ENCODE measurements at places on chromosomes 6 and 20.

DNA sequence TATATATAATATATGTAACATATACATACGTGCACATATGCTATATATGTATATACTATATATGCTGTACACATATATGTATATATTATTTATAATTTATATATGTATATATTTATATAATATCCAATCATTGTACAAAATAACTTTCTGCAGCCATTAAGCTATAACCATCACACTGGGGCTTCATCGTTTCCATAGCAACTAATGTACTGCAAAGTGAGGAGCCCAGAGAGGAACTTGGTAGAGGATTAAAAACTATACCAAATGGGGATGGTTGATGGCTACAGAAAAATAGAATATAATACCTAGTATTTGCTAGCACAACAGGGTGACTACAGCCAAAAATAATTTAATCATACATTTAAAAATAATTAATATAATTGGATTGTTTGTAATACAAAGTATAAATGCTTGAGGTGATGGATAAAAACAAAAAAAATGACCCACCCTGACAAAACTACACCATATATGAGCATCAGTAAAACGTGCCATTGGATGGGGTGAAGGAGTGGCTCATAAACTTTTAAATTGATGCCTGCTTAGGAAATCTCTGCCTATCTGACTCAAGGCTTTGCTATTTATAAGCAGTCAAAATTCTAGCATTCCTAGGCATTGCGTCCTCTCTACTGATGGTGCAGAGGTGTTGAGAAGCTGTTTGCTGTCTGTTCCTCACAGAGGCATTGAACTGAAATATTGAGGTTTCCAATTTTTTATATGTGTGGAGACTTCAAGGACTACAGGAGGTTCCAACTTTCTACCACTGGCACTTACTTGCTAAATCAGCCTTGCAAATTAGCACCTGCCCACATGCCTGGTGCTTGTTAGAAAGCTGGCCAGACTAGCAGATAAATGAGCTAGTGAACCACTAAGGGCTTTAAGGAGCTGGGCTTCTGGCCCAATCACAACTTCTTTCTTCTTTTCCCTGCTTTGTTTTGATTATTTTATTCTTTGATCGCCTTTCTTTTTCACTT is 190.1 kb downstream of the SCP2D1 start:
- no peak for DNase-seq

DNA sequence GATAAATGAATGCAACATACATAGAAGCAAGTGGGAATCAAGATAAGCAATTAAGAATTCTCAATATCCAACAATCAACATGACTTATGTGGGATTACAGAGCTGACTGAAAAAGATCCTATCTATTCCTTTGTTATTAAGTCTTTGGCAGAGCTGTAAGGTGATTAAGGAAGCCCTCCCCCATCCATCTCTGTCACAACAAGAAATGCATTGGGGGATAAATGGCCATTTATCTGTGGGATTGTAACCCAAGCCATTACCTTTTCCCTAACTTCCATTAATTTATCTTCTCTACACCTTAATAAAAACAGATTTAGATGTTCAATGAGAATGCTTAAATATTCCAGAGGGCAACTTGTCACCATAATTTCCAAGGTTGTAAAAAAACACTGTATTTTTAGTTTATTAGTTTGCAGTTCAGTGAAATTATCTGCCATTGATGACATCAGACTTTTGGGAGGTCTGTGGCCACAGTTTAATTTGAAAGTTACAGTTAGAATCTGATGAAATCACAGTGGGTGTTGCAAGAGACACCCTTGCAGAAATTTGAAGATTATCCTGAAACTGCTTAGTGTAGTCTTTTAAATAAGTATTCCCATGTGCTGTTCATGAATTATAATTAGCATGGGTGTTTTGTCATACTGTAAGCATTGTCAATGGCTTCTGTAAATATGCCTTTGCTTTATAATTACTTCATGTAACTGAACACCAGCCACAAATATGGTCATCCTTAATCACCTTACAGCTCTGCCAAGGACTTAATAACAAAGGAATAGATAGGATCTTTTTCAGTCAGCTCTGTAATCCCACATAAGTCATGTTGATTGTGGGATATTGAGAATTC is 49.4 kb upstream of the FYN start:
- peak; percentile 76 for DNase-seq

DNA sequence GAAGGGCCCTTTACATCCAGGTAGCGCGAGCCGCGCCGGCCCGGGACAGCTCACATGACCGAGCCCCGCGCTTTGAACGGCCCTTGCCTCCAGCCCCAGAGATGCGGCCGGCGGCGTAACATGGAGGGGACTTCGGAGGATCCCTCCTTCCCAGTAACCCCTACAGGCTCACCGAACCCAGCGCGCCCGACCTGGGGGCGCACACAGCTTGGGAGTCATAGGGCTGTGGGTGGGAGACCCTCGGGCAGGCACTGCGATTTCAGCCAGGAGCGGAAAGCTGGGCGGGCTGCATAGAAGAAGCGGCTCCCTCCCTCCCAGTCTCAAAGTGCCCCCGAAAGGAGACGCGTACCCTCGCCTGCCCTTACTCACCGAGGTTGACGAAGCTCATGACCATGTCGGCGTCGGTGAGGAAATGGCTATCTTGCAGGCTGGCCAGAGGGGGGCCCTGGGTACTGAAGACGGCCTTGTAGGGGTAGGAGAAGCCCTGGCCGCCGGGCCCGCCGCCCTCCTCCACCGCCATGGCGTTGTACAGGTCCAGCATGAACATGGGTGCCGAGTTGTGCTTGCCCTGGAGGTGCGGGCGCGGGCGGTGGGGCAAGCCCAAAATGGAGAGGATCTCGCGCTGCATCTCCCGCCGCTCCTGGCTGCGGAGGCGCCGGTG is 975 bp downstream of the BMP7 start:
- DNase-seq: no peak

DNA sequence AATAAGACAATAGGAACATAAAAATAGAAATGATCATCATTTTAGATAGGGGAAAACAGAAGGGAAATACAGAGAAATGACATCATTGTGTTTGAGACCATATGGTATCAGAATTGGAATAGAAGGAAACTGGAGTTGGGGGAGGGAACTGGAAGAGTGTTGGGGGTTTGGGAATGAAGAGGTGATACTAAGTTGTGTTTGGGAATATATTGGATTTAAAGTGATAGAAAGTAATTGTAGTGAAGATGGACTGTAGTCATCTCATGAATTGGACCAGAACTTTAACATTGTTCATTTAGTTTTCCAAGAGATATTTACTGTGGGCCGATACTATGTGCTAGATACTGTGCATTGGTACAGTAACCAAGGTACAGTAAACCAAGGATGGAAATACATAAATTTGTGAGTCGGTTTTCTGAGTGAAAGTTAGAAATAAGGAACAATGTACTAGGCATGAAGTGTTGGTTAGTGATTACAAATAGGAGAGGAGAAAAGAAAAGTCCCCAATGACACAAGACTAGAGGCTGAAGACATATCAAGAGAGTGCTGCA is 32.3 kb downstream of the KCNQ5 start:
- peak; percentile 63 for DNase-seq

GRCh38 chr6:158068893-158069799 is 87.5 kb downstream of the SYNJ2 start:
- no peak for DNase-seq

- peak; percentile 64 for DNase-seq
These were observed 23.0 kb upstream of the GTSF1L start for GRCh38 chr20:43749734-43750294.

DNA sequence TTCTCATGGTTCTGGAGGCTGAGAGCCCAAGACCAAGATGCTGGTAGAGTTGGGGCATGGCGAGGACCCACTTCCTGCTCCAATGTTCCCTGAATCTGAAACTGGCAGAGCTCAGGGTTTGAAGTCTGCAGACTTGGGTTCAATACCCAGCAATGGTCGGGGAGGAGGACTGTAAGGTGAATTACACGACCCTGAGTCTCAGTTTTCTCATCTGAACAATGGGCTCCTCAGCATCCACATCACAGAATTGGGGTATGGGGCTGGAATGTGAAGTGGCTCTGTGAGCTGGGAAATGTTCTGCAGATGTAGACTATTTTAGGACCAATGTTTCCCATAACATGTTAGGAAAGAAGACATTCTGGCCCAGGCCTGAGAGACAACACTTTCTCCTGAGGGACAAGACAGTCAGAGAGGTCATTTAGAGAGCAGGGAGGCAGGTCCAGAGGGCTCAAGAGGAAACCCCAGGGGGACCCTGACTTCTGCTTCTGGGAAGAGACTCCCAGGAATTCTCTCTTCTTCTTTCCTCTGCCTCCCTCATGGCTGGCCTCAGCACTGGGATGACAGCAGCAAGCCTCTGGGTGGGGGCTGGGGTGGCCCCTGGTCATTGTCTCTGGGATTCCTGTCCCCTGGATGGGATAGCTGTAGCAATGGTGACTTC is 141.3 kb upstream of the PMEPA1 start:
- no peak for DNase-seq

- DNase-seq: no peak
These were observed 730.9 kb upstream of the GJE1 start for GRCh38 chr6:141401851-141402250.

- peak; percentile 66 for DNase-seq
These were observed 23.1 kb upstream of the DNAAF9 start for GRCh38 chr20:3430376-3431069.

GRCh38 chr6:26205625-26206574 is 118.7 kb downstream of the HFE start:
- peak; percentile 85 for DNase-seq

DNA sequence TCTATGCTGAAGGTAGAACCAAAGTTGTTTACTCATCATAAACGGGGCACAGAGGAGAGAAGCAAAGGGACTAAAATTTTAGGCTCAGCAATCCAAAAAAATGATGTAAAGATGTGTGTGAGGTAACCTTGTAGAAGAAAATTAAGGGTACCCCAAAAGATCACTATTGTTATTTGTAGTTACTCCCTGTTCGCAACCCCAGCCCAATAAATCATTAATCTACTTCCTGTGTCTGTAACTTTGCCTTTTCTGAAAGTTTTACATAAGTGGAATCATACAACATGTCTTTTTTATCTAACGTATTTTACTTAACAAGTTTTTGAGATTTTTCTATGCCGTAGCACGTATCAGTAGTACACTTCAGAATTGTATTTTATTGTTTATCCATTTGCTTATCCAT is 1114.8 kb upstream of the GJE1 start:
- DNase-seq: no peak

DNA sequence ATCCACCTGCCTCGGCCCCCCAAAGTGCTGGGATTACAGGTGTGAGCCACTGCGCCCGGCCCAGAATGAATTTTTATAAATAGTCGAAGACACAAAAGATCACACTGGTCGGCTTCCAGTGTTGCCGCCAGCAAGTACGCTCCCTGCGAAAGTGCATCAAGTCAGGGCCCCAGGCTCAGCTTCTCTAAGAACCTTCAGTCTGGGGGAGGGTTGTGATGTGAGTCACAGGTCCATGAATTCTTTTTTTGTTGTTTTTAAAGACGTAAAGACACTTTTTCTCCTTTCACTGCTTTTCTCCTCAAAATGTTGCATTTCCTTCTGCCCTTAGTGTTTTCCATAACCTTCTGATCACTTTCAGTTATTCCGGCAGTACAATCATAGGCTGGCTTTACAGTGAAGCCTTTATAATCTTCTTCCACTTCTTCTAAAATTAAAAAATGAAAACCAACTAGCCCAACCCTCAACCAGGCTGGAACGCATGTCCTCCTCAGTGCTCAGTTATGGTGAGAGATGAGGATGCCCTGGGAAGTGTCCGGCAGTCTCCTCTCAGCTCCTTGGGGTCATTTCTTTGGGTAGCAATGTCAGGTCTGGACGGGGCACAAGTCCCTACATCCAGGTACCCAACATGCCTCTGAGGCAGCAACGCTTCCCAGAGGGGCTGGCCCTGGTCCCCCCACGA is 66.6 kb downstream of the CSE1L start:
- no peak for DNase-seq

DNA sequence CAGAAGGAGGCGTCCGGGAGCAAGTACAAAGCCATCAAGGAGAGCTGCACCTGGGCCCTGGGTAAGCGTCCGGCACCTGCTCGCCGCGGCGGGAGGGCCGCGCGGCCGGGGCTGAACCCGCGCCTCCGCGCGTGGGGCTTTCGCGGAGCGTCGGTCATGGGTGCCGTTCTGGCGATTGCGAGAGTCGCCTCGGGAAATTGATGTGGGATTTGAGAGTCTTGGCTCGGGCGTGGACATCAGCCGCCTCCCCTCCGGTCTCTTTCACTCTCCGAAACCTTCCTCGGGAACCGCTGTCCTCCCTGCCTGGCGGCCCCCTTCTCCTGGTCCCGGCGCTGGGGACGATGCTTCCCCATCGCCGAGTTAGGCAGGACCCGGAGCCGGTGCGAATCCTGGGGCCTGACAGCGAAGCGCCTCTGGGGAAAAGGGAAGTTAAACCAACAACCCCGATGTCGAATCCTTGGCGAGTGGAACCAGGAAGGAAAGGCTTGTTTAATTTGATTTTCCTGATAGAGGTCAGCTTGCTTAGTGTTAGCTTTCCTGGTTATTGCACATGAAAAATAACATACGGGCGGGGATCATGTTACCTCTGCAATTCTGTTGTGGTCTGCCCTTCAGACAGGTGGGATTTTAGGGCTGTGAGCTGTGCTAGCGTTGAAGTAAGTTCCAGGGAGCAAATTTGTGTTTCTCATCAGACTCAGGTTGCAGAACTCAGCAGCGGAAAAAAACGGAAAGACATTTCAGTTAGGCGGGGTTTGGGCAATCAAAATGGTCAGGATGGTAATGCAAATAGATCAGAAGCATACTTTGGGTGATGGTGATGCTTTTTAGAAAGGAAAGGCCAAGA is 594 bp downstream of the ARFGEF3 start:
- DNase-seq: peak; percentile 36

DNA sequence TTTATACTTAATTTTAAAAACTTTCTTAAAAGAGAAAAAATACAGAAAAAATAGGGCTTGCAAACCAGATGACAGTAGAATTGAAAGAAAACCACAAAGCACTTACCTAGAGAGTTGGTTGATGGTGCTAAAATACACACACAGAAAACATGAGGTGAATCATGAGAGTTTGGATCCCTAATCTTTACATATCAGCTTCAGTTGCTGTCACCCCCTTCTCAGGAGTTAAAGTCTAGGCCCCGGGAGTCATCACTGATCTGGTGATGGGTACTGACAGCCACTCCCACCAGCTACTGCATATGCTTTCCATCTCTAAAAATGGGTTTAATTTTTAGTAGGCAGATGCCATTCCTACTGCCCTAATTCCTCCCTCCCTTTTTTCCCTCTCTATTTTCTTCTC is 16.7 kb downstream of the TSBP1 start:
- no peak for DNase-seq

DNA sequence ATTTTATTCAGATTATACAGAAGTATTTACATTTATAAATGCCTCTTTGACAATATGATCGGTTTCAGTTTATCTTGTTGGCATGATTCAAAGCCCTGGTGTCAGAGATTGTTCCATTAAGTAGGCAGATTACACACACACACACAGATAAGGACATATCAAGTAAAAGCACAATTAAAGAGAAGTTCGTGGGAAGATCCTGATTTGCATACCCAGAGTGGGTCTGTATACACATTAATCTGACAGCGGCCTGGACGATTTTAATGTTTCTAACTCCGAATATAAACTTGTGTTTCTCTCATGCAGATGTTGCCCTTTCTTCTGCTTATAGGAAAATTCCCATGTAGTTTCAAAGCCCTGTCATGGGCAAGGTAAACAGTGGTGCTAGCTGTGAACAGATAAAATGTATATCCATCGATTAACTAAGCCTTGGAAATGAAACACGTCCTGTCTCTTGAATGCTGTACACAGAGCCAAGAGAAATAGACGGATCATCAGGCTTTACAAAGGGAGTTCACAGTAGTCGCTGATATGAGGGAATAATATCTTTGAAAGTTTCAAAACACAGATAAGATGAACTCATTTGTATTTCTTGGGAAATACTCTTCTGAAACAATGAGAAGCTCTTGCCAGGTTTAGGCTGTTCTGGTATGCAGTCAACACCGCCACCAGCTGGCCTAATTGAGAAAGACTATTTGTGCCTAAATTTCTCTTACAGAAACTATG is 108.2 kb upstream of the GMDS start:
- DNase-seq: peak; percentile 47

Data from inflammatory macrophage treated with lipopolysaccharide for 4 hours (primary cell).